Gastroesophageal sphincter (tissue), 4 donors: ENCODE measurements at places on chromosomes 13 and 19. TPM values are rescaled to one million over a fixed set of nuclear protein-coding genes. Genes with fewer than 3 reads are reported as not detected.

COX7A1 gene
- total RNA-seq: 64.1 TPM

HMG20B gene
- 145 TPM for total RNA-seq

ZNF221 gene
- 6.6 TPM for total RNA-seq

MCF2L gene
- 25.0 TPM for total RNA-seq

PLIN4 gene
- total RNA-seq: 66.0 TPM

DNA sequence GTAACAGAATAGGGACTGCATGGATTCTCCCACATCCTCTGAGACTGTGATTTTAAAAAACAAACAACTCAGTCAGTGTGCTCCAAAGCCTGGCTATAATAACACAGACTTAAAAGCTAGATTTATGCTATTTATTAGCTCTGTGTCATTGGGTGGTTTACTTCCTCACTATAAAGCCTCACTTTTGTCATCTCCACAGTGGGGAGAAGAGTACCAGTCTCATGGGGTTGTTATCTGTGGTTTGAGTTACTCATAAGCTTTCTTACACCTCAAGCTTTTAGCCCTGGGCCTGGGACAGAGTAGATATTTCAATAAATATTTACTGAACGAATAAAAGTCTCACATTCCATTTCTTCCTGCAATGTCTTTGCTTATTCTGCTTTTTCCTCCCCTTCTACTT lies 5.3 kb downstream of the RNASEH2B start:
- no peak for ATAC-seq

DNA sequence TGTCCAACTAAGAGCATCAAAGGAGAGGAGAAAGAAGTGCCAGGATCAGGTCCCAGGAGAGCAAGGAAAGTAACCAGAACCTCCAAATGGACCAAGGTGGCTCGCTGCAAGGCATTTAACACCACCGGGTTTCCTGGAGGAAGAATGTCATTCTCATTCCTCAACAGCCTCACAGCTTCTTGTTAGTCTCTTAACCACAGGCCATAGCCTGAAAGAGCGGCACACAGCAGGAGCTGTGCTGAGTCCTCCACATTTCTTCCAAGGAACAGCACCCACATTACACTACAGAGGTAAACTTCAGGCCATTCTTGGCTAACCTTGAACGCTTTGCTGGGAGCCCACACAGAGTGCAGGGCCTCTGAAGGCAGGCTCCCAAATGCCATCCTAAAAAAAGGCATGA lies 23.6 kb downstream of the DOCK9 start:
- no peak for ATAC-seq

GRCh38 chr19:17610384-17610783 lies 54.9 kb downstream of the COLGALT1 start:
- no peak for ATAC-seq

DNA sequence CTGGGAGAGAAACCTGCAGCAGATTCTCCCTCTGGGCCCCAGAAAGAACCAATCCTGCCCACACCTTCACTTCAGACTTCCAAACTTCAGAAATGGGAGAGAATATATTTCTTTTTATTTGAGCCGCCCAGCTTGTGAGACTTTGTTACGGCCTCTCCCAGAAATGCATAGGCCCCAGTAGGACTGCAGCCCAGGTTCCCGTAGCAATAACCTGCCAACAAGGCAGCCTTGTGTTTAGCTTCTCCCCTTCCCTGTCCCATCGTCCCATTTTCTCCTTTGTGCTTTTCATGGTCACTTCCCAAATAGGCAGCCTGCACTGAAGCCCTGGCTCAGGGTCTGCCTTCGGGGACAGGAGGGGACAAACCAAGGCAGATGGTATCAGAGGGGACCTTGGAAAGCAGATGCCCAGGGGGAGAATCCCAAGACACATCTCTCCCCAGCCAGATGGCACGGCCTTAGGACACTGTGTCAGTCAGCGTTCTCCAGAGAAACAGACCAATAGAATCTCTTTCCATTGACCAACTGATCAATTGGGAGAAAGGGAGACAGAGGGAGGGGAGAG lies 3.7 kb upstream of the ARHGEF7 start:
- no peak for ATAC-seq

DNA sequence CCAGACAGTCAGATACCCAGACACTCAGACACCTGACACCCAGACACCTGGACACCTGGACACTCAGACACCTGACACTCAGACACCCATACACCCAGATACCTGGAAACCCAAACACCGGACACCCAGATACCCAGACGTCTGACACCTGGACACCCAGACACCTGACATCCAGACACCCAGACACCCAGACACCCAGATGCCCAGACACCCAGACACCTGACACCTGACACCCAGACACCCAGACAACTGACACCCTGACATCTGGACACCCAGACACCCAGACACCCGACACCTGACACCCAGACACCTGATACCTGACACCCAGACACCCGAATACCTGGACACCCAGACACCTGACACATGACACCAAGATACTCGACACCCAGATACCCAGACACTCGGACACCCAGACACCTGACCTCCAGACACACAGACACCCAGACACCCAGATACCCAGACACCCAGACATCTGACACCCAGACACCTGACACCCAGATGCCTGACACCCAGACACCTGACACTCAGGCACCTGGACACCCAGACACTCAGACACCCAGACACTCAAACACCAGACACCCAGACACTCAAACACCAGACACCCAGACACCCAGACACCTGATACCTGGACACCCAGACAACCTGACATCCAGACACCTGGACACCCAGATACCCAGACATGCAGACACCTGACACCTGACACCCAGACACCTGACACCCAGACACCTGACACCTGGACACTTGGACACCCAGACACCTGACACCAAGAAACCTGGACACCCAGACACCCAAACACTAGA lies 19.1 kb downstream of the C19orf12 start:
- ATAC-seq: no peak

GRCh38 chr13:50229960-50230661 lies 214.9 kb downstream of the KCNRG start:
- ATAC-seq: no peak

DNA sequence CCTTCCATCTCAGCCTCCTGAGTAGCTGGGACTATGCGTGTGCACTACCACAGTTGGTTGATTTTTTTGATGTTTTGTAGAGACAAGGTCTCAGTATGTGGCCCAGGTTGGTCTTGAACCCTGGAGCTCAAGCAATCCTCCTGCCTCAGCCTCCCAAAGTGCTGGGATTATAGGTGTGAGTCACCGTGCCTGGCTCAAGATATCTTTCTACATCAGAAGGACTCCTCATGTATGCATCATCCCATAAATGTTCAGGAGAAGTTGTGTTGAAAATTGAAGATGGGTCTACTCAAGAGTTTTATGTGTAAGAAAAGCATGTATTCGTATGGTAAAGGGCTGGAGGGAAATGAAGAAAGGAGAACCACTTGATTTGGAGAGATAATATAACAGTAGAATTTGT lies 71.8 kb upstream of the STK24 start:
- no peak for ATAC-seq

- ATAC-seq: no peak
Measured at GRCh38 chr13:69565334-69565733, 542.3 kb upstream of the ATXN8OS start.

DNA sequence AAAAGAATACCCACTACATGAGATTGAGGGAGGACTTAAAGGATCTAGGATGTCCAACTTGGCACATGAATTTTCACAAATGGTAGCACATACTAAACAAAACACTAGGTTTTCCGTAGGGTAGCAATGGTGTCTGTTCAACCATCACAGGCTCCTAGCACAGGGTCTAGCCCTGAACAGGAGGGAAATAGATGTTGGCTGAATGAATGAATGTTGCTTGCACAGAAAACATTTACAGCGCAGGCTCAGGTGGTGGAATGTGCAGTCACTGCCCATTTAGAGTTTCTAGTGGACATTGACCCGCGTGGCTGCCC lies 1.9 kb upstream of the MYCBP2 start:
- no peak for ATAC-seq

DNA sequence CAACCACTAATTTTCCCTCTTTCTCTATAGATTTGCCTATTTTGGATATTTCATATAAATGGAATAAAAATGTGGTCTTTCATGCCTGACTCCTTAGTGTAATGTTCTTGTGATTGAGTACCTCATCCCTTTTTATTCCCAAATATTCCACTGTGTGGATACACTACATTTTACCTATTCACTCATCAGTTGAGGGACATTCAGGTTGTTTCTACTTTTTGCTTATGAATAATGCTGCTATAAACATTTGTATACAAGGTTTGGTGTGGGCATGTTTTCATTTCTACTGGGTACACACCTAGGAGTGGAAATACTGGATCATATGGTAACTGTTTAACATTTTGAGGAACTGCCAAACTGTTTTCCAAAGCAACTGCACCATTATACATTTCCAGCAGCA lies 5.1 kb upstream of the WBP4 start:
- ATAC-seq: no peak

DNA sequence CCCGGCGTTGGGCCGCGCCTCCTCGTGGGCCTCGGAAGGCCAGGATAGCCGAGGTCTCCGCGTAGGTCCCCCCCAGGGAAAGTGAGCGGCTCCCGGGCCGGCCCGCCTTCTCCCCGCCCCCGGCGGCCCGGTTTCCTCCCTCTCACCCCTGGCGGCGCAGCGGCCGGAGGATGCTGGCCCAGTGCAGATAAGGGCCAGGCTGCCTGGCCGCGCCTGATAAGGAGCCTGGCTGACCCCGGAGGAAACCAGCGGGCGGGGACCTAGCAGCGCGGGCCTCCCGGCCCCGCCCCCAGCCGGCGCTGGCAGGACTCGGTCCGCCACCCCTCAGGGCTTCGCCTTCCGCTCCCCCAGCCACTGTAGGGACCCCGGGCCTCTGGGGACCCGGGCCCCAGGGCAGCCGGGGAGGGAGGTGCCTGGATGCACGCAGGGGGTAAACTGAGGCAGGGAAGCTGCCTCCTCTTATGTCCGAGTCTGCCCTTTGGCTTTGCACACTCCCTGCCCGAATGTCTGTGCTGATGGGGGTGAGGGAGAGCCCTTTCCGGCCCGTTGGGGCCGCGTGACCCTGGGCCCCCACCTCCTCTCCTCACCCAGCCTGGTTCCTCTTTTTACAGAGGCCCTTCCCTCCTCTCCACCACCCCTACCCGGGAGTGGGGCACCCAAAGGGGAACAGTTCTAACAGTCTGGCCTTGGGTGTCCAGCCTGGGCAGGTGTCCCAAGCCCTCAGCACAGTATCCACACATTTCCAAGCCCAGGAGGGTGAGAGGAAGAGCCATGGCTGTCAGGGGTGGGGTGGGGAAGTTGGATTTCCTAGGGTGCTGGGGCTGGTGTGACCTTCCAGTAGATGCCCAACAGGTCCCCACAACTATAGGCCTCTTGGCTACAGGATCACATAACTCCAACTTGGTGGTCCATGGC lies at the start of gene LYL1:
Gene LYL1 (minus strand): TSS at position 193 of the 915 bp plus-strand sequence. CDS start 1,687 bp downstream, outside the sequence.
- ATAC-seq: peak; percentile 60

GRCh38 chr13:33078263-33078662 lies 62.0 kb downstream of the KL start:
- no peak for ATAC-seq

GRCh38 chr19:30402436-30403202 lies 30.4 kb downstream of the ZNF536 start:
- no peak for ATAC-seq

DNA sequence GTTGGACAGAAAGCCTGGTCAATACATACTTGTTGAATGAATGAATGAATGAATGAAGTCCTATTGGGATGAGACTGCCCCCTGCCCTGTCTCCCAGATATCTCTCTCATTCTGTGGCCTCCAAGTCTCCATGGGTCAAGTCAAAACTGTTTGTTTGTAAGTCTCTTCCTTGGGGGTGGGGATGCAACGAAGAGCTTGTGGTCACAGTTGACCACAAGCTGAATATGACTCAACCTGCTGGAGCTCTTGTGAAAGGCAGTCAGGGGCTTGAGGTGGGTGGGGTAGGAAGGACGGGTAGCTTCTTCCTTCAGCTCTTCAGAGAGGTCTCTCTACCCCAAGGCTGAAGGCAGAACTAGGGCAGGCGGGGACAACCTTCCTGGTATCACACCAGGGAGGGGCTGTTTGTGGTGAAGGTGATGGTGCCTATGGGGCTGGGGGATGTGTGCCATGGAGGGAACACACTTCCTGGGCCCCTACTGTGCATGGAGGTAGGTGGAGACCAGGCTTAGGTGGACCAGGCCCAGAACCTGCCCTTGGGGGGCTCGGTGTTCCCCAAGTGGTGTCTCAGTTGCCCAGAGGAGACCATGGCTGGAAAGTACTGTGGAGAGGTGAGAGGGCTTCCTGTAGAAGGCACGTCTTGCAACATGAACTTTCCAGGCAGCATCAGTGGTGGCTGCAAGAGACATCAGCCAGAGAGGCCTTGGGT lies 8.0 kb downstream of the MYO1F start:
- peak; percentile 55 for ATAC-seq

- ATAC-seq: no peak
Measured at GRCh38 chr13:20565115-20565736, 1.7 kb upstream of the IFT88 start.
